ENCODE measurements at places on chromosomes 4 and X. TPM values are rescaled to one million over a fixed set of nuclear protein-coding genes. Genes with fewer than 3 reads are reported as not detected.

Gene ERVMER34-1
- total RNA-seq = 5.4 TPM

Gene AFF2
- total RNA-seq = 0.35 TPM

DNA sequence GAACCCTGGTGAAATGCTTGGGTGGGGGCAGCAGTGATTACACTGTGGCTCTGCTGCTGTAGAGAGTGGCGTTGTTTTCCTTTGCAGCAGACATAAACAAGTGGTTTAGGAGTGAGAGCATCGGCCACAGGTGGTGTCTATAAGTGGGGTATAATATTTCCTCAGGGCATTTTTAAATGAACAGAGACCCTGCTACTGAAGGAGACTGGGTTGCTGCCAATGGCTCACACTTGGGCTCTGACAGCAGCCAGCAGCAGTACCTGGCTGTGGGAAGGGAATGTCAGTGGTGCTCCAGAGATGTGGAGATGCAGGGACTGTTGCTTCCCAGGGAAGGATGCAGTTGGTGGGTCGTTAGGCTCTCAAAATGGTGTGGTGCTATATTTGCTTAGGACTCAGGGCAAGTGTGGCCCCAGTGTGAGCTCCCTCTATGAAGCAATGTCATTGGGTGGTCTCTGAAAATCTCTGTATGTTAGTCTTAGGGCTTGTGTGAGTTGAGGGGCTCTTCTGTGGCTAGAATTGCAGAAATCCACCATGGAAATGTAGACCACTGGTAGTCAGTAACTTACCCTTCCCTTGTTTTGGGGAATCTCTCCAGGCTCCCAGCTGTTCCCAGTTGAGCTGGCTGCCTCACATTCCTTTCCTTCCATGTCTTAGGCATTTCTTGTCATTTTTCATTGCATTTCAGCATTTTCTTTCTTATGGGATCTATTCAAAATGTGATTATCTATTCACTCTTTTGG is 1023.0 kb upstream of the GRID2 start:
- no peak for DNase-seq

DNA sequence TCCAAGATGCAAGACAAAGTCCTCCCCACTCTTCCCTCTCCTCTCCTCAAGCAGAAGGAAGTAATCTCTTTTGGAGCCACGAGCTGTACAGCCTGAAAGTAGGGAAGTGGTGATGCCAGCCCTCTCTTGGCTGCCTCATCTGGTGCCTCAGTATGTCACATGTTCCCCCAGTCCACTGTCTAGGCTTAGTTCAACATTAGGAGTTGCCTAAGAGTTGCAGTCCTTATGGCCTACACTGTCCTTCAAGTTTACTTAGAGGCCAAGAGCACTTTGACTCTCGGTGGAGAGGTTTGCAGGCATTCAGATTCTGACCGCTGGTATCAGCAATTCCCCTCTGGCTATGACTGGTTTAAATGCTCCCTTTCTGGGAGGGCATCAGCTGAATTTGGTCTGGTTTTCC is 735.6 kb downstream of the GLUD2 start:
- no peak for DNase-seq

DNA sequence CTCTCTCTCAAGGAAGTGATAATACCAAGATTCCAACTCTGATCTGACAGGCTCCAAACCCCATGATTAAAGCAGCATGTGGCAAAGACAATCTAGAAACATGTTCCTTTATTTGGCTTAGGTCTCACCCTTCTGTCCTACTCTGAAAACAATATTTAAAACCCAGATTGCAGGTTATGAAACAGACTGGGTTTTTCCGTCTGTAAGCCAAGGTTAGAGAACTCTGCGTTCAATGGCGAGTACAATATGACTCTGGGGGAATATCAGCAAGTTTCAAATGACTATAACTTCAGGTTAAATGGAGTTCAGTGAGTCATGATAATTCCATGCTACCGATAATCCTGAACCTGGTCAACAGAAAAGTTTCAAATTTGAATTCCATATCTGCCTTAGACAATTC is 50.8 kb downstream of the ANAPC10 start:
- DNase-seq = no peak

- no peak for DNase-seq
Measured at GRCh38 chr4:123421937-123422781, 25.6 kb downstream of the SPRY1 start.

- no peak for DNase-seq
Measured at GRCh38 chr4:156838761-156839160, 132.8 kb downstream of the PDGFC start.

Measured in renal cortical epithelial cell (primary cell).